ENCODE measurements at places on chromosomes 12 and 14.

GRCh38 chr12:53006810-53007309 lies 604 bp downstream of the EIF4B start:
- DNase-seq = peak; percentile 30

GRCh38 chr12:58870595-58870994 lies 49.7 kb downstream of the LRIG3 start:
- DNase-seq = no peak

GRCh38 chr14:72539661-72540315 lies 354.1 kb downstream of the DPF3 start:
- no peak for DNase-seq

DNA sequence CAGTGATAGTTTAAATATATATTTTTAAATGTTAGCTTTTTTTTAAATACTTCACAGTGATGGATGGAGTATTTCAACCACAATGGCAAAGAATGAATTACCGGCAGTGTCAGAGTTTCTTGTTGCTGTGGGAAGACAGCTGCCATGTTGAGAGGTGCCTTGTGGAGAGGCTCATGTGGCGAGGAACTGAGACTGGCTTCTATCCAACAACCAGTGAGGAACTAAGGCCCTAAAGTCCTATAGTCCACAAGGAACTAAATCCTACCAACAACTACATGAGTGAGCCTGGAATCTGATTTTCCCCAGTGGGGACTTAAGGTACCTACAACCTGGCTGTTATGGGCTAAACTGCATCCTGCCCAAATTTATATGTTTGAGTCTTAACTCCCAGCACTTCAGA lies 220.2 kb upstream of the PLEKHG7 start:
- DNase-seq = no peak

- DNase-seq = no peak
Observed at GRCh38 chr12:63870838-63871237, 26.3 kb downstream of the SRGAP1 start.

- no peak for DNase-seq
Observed at GRCh38 chr12:29797565-29798355, 14.0 kb upstream of the TMTC1 start.

DNA sequence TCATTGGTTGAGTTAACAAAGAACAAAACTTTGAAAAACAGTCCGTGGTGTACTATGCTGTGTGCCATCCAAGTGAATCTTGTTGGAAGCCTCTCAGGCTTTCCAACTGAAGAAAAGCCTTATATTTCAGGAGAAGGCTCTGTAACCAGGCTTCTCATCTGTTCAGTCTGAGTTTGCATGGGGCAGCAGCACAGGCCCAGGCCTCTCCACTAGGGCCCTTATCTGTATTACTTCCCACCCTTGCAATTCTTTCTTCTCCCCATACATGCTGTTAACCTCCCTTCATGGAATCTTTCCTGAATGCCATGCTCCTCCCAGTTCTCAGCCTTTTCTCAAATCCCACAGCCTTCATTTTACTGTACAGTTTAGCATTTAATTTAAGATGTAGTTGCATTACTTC lies 28.3 kb downstream of the FRMD6 start:
- DNase-seq = no peak

GRCh38 chr14:49464885-49465284 lies 121.3 kb downstream of the RPS29 start:
- DNase-seq = no peak

DNA sequence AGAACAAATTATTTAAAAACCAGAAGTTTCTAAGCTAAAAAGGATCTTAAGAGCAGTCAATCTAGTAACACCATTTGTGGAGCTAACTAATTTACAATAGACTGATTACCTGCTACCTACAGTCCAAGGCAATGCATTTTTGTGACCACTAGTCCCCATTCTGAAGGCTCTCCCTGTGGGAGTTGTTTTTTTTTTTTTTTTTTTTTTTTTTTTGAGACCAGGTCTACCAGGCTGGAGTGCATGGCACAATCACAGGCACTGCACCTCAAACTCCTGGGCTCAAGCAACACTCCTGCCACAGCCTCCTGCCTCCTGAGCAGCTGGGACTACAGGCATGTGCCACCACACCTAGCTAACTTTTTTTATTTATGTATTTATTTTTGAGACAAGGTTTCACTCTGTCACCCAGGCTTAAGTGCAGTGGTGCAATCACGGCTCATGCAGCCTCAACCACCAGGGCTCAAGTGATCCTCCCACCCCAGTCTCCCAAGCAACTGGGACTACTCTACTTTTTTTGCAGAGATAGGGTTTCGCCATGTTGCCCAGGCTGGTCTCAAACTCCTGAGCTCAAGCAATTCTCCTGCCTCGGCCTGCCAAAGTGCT lies 3.9 kb downstream of the GNPTAB start:
- DNase-seq = no peak

GRCh38 chr14:64760146-64760755 lies 56.0 kb downstream of the PLEKHG3 start:
- DNase-seq = no peak

- DNase-seq = no peak
Observed at GRCh38 chr12:104985206-104985605, 910 bp upstream of the NOPCHAP1 start.

DNA sequence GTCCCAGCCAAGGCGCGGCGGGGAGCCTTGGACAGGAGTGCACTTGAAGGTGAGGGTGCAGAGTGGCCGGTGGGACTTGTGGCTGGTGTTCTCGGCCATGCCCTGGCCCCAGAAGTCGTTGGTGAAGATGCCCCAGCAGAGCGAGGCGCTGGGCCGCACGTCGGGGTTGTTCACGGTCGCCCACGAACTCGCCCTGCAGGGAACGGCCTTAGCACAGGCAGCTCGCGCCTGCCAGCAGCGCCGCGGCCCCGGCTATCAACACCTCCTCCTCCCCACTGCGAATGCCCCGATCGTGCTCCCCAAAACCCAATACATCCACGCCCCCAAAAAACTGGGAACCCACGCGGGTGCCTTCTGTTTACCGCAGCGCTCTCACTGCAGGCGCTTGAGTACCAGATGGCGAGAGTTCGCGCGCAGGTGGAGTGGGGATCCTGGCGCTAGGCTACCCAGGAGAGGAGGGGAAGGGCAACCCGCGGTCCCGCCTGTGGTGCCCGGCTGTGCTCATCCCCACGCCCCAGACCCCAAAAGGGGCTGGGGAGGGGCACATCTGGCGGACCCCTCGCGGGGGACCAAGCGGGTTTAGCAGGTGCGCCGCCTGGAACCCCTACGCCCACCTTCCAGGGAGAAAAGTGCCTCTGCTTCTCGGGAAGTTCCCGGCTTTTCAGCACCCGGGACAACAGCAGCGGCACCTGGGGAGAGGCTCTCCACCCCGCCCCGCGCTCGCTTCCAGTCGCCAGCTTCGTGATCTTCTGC lies 386.3 kb upstream of the TMTC1 start:
- DNase-seq = no peak

DNA sequence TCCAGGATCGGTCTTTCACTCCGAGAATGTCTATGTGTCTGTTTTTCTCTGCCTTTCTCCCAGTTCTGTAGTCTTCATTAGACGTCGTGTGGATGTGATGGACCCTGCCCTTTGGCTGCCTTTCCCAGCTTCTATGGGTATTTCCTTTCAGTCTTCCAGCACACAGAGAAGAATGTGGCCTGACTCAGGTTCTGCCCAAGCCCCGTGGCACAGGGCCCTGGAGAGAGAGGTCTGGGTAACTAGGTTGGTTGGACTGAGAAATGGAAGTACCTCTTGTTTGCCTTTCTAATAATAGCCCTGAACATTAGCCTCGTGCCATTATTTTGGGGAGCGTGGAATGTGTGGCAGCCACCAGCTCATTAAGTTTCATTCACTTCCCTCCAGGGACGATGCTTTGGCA lies 3.8 kb downstream of the FOXJ2 start:
- DNase-seq = no peak

DNA sequence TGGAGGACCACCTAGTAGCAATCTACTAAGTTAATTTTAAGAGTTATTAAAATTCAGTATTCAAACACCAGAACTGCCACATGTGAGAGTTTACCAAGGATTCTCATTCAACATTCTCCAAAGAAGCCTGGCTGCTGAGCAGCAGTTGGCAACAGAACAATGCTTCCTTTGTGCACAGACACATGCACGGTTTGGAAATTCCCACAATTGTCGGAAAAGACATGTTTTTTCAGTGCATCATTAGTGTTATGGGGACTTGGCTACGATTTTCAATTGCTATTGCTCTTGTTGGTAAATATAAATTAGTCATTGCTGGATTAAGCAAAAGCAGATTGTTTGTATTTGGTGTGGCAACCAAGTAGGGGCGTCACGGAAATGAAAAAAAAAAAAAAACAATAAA lies 22.2 kb downstream of the ST8SIA1 start:
- DNase-seq = no peak

DNA sequence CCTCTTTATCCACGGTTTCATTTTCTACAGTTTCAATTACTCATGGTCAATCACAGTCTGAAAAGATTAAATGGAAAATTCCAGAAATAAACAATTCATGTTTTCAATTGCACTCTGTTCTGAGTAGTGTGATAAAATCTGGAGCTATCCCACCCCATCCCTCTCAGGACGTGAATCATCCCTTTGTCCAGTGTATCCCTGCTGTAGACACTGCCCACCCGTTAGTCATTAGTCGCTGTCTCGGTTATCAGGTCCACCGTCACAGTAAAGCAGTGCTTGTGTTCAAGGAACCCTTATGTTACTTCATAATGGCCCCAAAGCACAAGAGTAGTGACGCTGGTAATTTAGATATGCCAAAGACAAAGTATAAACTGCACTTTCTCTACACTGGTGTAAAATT lies 141.0 kb upstream of the LMNTD1 start:
- peak; percentile 66 for DNase-seq

GRCh38 chr12:107492393-107493134 lies 193.0 kb upstream of the PWP1 start:
- DNase-seq = no peak

DNA sequence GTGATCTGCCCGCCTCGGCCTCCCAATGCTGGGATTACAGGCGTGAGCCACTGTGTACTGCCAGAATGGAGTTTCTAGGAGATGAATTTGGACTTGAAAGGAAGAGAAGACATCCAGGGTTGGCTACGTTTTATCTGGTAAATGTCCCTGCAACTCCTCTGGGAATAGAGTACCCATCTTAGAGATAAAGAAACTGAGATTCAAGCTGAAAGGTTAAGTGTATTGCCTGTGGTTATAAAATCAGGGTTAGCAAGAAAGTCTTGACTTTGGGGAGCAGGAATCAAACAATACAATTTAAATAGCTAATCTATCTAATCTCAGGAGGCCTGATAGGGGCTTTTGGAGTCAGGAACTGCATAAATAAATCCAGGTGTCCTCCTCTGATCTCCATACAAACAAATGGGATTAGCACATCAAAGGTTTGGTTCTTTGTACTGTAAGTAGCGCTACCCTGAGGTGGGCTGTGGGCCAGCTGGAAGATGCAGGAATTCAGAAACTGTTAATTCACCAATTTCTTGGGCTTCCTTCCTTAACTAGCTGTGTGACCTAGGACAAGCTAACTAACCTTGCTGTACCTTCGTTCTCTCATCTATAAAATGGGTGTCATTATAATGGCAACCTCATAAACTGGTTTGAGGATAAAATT lies 45.1 kb downstream of the TBX3 start:
- no peak for DNase-seq

DNA sequence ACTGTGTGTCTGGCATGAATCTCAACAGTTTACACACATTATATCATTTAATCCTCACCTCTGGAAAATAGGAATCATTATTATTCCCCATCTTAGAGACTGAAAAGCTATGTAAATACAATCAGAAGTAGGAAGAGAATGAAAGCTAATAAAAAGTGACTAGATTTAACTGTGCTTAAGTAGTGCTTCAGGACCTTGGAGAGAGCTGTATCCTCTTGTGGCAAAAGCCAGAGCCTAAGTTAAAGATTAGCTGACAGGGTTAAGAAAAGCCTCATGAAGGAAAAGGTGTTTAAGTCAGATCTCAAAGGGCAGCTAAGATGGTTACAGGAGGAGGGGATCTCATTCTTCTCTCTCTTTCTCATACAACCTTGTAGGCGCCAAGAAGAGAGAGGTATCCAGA lies 65.3 kb upstream of the TMEM233 start:
- no peak for DNase-seq

DNA sequence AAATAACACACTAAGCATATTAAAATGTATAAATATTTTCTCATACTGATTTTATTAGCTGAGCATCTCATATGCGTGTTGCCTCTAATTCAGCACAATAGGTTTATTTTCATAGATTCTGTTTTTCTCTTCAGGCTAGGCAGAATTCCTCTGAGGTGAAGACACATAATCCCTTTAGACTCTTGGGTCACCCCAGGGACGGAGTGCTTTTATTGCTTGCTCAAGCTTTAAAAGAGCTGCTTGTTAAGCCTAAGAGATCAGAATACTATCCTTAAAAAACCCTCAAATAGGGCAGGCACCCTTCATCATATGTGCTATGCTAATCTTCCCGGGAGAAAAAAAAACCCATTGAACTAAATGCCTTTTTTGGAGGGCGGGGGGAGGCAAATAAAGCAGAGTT lies 390.1 kb downstream of the KCNH5 start:
- no peak for DNase-seq

DNA sequence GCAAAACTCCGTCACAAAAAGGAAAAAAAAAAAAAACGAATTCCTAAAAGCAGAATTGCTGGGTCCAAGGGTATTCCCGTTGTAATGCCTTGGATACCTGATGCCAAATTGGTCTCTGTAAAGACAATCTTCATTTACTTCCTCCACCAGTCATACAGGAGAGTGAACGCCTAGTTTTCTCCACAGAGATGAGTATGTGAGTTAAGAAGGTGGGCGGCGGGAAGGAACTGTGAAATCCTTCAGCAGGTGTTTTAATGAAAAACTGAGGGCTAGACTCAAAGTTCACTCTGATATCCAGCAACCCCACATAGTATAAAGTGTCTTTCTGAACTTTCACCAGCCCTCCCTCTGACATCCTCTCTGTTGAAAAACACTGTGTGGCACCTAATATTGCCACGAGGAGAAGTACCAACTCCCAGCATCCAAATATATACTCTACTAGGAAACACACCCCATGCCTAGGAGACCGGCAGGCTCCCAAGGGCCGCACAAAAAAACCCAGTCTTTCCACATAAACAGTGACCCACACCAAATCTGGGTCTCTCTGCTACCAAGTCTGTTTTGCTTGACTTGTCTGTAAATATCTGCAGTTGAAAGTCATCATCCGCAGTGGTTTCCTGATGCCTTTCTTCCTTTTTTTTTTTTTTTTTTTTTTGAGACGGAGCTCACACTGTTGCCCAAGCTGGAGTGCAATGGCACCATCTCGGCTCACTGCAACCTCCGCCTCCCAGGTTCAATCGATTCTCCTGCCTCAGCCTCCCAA lies 30.3 kb upstream of the FOXN3 start:
- DNase-seq = no peak

- DNase-seq = no peak
Observed at GRCh38 chr14:68978172-68978911, 760 bp downstream of the ACTN1 start.

All from AG09319 (cell line).